Iris pigment epithelial cell (primary cell): ENCODE measurements at places on chromosomes 4 and X.

DNA sequence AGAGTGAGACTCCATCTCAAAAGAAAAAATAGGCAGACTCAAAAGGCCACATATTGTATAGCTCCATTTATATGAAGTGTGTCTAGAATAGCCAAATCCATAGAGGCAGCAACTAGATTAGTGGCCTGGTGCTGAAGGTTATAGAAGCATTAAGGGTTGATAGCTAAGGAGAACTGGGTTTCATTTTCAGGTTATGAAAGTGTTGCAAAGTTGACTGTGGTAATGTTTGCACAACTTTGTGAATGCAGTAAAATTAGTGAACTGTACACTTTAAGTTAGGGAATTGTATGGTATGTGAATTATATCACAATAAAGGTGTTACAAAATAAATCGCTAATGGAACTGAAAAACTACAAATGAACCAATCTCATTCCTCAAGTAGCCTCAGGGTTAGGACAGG lies 28.3 kb downstream of the TXLNG start:
- DNase-seq, result no peak

GRCh38 chrX:71053217-71053621 lies 14.9 kb downstream of the SNX12 start:
- DNase-seq, result peak; percentile 28

DNA sequence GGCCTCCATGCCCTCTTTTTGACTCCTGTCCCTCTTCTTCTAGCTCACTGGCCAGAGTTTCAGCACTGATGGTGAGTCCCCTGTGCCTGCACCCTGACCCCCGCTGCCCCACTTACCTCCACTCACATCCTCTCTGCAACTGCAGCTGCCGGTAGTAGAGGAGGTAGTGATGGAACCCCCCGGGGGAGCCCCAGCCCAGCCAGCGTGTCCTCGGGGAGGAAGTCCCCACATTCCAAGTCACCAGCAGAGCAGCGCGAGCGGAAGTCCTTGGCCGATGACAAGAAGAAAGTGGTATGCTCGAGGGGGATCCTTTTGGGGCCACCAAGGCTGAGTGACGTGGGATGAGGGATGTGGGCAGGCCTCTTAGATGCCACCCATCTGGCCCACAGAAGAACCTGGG lies 5.8 kb downstream of the ARAF start:
- no peak for DNase-seq

DNA sequence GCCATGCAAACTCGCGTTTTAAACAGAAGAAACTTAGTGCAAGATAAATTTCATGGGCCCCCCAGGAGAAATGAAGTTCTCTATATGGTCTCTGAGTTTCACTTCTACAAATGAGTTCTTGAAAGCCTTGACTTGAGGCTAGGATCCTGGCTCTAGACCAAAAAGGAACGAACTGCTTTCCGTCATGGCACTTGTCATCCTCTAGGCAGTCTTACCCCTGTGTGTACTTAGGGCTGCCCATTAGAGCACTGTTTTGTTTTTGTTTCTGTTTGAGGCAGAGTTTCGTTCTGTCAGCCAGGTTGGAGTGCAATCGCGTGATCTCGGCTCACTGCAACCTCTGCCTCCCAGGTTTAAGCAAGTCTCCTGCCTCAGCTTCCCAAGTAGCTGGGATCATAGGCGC lies 29.0 kb downstream of the RNF4 start:
- no peak for DNase-seq

GRCh38 chrX:38930474-38930873 lies 129.2 kb downstream of the MID1IP1 start:
- DNase-seq, result no peak

DNA sequence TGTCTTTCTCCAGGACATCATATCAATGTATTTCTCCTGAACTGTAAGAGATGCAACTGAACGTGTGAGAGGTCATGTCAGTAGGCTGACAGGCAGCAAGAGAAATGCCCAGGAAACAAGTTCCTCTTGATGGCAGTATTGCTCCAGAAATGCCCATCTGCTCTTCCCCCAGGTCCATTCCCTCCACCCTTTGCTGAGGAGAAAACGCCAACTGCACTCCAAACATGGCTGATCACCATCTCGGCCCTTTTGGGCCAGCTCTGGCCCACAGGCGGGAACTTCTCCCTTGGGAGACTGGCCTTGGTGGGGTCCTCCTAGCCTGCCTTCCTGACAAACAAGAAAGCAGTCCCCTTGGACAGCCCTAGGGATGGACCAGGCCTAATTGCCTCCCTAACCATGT lies 276.5 kb upstream of the AGTR2 start:
- DNase-seq, result peak; percentile 10

DNA sequence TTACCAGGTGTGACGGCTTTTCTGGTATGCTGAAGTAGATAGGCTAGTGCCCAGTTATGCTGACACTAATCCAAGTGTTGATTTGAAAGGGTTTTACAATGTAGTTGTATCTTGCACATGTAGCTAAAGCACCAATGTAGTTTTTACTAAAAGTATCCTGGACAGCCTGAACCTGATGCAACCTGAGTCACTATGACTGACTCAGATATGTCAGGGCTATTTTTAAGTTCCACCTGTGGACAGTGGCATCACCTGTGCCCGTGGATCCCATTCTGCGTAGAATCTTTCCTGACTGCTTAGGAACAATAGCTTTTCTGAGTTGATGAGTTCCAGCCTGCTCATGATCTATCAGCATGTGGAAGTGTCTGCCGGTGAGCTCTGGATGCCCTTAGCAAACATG lies 58.1 kb downstream of the CCNG2 start:
- DNase-seq, result no peak

- DNase-seq, result no peak
Observed at GRCh38 chr4:13998850-13999445, 371.4 kb upstream of the BOD1L1 start.

DNA sequence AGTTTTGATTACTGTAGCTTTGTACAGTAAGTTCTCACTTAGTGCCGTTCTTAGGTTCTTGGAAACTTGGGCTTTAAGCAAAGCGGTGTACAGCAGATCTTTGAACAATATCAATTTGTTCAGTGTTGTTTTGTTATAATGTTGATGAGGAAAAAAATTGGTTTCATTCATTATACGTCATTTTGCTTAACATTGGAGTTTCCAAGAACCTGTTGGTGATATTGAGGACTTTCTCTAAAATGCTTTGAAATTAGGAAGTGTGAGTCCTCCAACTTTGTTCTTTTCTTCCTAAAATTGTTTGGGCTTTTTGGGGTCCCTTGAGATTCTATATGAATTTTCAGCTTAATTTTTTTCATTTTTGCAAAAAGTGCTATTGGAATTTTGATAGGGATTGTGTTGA lies 49.1 kb downstream of the STAG2 start:
- no peak for DNase-seq

DNA sequence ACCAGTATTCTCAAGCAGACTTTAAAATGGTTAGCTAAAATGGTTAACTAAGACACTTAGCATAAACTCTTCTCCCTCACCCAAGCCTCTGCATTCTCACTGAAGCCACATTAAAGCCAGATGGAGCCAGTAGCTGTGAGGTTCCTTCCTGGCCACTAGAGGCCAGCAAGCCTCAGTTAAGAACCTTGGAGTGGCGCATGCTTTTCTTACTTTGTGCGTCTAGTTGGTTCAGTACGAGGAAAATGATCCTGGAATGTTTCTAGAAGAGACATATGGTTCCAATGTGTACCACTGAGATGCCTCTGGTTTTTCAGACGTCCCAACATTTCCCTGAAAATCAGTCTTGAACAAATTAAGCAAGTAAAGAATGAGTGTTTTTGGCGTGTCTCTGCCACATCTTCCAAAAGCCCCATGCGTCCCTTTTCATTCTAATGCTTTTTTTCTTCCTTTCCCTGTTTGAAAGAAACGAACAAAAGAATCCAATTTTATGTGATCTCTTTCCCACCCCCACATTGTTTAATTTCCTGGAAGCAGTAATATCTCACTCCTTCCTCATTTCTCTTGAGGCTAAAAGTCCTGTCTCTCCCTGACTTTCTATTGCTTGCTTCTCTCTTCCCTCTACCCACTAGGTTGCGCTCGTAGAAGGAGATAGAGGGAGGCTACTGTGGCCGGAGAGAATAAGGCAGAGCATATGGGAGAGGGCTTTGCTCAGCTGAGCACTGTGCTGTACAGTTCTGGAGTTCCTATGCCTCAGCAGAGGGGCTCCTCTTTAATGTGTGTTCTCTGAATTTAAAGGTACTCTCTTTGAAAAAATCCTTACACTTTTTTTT lies 82.9 kb upstream of the TAB3 start:
- DNase-seq, result peak; percentile 54

- no peak for DNase-seq
Observed at GRCh38 chr4:118950929-118951570, 62.4 kb downstream of the SYNPO2 start.

GRCh38 chr4:89929425-89930159 lies 34.9 kb downstream of the MMRN1 start:
- peak; percentile 19 for DNase-seq

DNA sequence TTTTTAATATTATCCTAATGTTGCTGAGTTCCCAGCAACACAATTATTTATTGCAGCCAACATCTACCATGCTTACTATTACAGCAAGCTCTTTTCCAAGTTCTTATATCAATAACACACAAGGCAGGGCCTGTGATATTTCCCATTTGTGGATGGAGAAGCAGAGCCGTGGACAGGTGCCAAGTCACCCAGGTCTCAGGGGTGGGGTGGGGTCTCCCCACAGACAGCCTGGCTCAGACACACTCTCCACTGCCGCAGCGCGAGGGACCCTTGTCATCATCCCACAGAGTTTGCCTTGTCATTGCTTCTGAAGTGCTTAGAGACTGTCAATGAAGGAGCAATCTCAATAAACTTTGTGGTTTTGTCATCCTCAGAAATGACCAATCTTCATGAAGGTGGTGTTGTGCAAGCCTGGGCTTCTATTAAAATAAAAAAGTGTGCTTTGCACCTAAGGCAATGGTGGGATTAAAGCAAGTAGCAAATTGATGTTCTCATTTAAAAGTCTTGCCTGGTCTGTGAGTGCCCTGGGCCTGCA lies 76.1 kb downstream of the SORBS2 start:
- DNase-seq, result no peak

DNA sequence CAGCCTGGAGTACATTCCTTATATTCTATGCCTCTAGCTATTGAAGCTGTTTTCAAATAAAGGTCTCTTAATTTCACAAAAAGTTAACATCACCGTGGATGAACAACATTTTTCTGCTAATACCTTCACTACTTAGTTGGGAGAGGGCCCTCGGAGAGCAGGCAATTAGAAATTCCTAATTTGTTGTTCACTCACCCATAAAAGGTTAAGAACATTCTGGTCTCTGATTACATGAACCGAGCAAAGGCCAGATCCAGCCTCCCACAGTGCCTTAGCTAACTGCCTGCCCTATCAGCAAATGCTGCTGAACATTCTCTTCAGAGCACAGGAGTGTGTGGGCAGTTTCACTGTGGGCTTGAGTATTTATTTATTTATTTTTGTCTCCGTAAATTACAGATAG lies 36.0 kb upstream of the TTC29 start:
- DNase-seq, result peak; percentile 37

DNA sequence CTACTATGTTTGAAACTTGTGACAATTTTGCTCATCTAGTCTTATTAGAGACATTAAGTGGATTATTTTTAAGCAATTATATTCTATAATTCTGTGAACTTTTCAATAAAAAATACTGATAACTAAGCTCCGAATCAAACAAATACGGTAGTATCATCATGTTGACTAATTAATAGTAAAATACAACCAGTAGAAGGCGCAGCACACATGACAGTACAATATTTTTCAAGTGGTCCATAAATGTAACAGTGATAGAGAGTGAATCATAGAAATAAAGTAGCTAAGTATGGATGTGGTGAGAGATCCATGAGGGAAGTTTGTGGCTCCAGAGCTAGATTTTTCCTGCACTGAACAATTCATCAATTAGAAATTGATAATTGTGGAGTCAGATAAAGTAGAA lies 666.2 kb downstream of the KCTD8 start:
- no peak for DNase-seq

- peak; percentile 75 for DNase-seq
Observed at GRCh38 chrX:22526339-22526738, 253.6 kb downstream of the CBLL2 start.

- no peak for DNase-seq
Observed at GRCh38 chr4:148170408-148171365, 271.5 kb downstream of the NR3C2 start.

GRCh38 chrX:131735127-131735526 lies 191.3 kb downstream of the OR13H1 start:
- no peak for DNase-seq

DNA sequence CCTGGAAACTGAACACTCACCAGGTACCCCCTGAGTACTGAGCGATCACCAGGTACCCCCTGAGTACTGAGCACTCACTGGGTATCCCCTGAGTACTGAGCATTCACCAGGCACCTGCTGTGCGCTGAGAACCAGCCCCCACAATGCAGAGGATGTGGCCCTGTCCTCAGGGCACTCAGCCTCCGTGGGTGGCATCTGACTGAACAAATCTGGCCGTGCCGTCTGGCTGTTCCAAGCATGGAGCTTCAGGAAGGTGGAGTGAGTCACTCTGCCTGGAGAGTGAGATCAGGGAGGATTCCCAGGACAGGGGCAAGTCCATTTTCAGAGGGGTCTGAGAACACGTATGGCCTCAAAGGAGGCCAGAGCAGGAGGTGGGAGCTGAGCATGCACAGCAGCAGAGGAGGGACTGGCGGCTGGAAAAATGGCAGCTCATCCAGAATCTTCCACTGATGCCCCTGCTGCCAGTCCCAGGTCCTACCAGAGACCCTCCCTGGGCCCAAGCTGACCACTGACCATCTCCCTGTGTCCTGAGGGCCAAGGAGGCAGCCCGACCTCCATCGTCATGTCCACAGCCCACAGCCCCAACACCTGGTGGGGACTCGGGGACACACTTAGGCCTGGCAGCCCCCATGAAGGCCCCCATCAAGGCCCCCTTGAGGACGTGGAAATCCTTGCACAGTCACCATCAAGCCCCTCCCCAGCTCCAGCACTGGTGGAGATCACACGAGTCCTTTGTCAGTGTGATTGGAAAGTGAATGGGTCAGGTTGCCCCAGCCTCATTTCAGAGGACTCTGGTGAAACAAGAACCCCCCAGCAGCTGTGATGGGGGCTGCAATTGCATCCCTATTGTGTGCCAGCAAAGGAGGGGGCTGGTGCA lies 94.1 kb downstream of the HMX1 start:
- DNase-seq, result peak; percentile 3

GRCh38 chrX:39874202-39874816 lies 223.4 kb downstream of the BCOR start:
- DNase-seq, result no peak

- no peak for DNase-seq
Observed at GRCh38 chr4:122083989-122084388, 68.1 kb upstream of the BLTP1 start.

- DNase-seq, result no peak
Observed at GRCh38 chr4:129248621-129249020, 152.7 kb downstream of the C4orf33 start.

GRCh38 chrX:16087076-16087475 lies 36.3 kb upstream of the GRPR start:
- peak; percentile 2 for DNase-seq

GRCh38 chr4:115437739-115438138 lies 324.3 kb upstream of the NDST4 start:
- DNase-seq, result no peak

- DNase-seq, result peak; percentile 19
Observed at GRCh38 chrX:109774136-109774535, 41.1 kb upstream of the ACSL4 start.

GRCh38 chrX:128992107-128992971 lies 531.0 kb downstream of the SMARCA1 start:
- no peak for DNase-seq
